ENCODE measurements at places on chromosomes 5 and 9. TPM values are rescaled to one million over a fixed set of nuclear protein-coding genes. Genes with fewer than 3 reads are reported as not detected.

DNA sequence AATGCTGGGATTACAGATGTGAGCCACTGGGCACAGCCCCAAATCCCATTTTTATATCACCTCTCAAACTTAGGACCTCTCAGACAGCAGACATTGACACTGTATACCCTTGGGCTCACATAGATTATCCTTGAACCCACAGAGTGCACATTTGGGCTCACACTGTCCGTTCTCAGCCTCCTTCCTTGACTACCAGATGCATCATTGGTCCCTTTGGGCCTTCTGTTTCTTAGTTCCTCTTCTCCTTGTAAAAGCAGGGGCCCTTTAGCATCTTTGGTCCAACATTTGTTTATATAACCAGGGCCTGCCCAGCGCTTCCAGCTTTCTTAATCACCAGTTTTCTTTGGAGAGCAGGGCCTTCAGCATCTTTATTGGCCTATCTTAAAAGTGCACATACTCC, 126.2 kb downstream of the SEC61B start:
- no peak for DNase-seq

The N4BP3 gene
- 0.23 TPM for total RNA-seq

- no peak for DNase-seq
Observed at GRCh38 chr5:42579320-42579719, 156.1 kb downstream of the GHR start.

GRCh38 chr9:82763656-82764055, 299.3 kb downstream of the RASEF start:
- DNase-seq, result no peak

GRCh38 chr9:18980189-18980588, 52.8 kb downstream of the SAXO1 start:
- DNase-seq, result no peak

- DNase-seq, result no peak
Observed at GRCh38 chr5:178751286-178751685, 20.8 kb upstream of the ZNF354A start.

The NR4A3 gene
- total RNA-seq, result 2.0 TPM

DNA sequence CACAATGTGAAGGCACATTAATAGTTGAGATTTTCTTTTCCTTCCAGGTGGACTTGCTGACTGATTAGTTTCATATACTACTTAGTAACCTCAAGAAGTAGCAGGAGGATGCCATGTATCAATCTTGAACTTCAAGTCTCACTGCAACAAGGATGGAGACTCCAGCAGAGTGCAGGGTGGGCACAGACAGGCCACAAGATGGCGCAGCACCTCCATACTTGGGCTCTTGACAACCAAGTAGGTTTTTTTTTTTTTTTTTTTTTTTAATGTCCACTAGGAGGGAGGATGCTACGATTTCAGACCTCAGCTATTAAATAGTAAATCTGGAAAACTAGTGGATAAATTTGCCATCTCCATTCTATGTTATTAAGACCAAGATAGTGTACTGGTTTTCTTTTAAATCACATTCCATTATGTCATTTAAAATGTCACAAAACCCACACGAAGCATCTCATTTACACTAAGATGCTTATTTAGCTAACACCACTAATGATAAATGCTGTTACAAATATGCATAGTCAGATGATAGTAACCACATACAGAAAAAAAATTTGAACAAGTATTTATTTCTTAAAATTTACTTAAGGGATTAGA, 58.6 kb downstream of the IL6ST start:
- peak; percentile 75 for DNase-seq

DNA sequence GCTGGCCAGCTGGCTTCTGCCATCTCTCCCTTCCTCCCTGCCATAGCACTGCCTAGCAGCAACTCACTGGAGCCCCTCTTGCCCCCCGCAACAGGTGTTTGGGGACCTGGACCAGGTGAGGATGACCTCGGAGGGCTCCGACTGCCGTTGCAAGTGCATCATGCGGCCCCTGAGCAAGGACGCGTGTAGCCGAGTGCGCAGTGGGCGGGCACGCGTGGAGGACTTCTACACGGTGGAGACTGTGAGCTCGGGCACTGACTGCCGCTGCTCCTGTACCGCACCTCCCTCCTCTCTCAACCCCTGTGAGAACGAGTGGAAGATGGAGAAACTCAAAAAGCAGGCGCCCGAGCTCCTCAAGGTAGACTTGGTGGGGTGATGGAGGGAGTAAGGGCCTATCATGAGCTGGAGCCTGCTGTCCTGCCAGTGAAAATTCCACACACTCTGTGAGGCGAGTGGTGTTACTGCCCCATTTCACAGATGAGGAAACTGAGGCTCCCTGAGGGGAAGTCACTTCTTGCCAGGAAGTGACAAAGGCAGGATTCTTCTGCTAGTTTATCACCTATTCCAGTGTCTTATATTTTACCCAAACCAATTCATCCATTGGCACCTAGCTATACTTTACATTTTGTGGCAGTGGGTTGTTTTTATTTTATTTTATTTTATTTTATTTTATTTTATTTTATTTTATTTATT, 10.1 kb downstream of the OLFML2A start:
- DNase-seq, result peak; percentile 41

GRCh38 chr5:125575891-125576505, 829.6 kb upstream of the ZNF608 start:
- no peak for DNase-seq

DNA sequence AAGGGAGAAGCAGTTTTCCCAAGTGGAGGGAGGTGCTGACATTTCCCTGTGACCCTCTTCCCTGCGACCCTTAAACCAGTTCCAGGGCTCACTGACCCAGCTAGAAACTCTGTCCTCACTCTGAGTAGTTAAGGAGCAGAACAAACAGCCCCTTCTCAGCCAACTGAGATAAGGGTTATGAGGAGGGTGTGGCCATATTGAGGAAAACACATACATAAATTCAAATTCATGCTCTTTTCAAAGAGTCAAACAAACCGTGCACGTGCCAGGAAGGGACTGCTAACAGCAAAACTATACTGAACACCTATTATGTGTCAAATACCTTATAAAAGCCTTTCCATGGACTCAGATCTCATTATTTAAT, 4.9 kb upstream of the AKNA start:
- DNase-seq, result no peak

GRCh38 chr5:160616712-160617497, 195.2 kb downstream of the PTTG1 start:
- no peak for DNase-seq

The PCDHGB4 gene
- total RNA-seq, result 2.0 TPM

DNA sequence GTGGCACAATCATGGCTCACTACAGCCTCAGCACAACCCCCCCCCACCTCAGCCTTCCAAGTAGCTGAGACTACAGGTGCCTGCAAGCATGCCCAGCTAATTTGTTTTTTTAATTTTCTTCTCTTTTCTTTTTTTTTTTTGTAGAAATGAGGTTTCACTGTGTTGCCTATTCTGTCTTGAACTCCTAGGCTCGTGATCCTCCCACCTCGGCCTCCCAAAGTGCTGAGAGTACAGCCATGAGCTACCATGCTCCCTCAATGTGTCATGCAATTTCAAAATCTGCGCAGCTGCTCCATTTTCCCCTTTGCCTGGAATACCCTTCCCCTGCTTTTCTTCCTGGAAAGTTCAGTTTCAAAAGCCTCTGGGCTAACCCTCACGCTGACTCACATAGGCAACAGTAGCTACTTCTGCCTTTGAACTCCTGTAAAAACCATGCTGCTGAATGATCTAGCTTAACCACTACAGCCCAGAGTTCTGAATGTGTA, 71.0 kb upstream of the IL7R start:
- no peak for DNase-seq

DNA sequence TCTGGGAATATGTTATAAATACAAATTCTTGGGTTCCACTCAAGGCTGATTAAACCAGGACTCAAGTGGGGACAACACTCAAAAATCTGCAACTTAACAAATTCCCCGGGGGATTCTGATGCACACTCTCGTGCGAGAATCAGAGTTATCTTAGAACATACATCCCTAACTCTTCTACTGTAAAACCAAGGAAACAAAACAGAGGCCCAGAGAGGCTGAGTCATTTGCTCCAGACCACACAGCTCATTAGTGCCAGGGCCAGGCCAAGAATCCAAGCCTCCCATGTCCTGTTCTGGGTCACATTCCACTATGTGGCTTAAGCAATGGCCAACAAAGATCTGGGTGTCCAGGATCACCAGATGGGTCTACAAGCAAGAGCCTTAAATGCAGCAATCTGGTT, 166.0 kb downstream of the ADAMTS12 start:
- no peak for DNase-seq

- DNase-seq, result no peak
Observed at GRCh38 chr9:101673642-101674041, 64.8 kb downstream of the GRIN3A start.

DNA sequence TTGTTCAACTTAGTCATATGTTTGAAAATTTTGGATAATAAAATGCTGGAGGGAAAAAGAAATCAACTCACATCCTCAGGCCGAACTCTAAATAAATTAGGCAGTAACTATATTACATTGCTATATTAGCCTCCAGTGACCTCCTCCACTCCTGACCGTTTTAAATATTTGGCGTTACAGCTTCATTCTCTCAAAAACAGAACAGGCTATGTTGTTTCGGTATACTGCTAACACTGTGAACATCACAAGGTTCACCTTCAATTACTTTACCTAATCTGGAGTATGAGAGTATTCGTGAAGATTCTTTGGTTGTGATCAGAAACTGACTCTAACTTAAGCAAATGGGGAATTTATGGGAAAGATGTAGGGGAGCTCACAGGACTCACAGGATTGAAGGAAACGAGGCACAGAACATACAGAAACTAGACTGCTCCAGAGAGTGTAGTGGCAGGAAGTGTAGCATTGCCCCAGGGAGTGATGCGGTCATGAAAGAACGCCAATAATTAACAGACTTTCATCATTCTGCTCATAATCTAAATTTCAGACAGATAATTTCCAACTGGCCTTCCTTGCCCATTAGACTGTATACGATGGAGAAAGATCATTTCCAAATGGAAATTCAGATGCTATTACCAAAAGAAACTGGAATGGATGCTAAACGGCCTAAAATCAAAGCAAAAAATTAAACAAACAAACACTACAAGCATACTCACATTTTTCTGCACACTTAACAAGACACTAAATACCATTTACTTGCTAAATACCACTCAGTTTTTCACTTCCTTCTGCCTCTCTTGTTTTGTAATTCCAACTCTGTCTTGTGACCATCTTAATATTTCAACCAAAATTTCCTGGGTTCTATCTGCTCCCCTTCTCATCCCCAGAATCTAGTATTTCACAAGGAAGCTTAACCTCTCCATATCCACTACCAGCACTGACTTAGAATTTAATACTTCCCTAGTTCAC, 110.1 kb upstream of the LPAR1 start:
- no peak for DNase-seq

DNA sequence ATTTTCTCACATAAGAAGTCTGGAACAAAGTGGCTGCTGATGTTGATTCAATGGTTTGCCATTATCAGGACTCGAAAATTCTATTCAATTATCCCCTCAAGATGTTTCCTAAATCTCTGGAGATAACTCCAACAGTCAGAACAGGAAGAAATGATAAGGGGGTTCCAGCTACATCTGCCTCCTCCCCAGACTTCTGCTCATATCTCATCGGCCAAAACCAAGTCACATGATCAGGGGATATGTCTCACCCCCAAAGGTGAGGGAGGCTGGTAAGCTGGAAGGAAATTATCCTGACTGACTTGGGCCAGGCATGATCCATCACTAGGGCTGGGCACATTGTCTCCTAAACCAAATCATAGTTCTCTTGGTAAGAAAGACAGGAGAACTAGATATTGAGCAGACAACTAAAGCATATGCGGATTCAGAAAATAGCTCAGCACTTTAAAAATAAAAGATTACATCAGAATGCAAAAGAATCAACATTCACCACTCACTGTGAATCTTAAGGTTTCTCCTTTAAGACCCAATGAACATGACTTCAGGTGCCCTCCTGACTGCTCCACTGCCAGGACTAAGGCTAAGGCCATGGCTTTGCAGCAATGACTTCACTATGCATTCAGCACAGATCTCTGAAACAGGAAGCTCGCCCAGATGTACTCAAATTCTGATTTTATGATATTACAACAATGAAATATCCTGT, 306.3 kb downstream of the ENC1 start:
- no peak for DNase-seq

- DNase-seq, result no peak
Observed at GRCh38 chr5:150461231-150461630, 11.7 kb upstream of the RPS14 start.

GRCh38 chr5:153998010-153998409, 40.7 kb downstream of the FAM114A2 start:
- no peak for DNase-seq

GRCh38 chr5:172048170-172048422, 41.7 kb upstream of the FBXW11 start:
- DNase-seq, result no peak

- DNase-seq, result no peak
Observed at GRCh38 chr9:6272229-6272598, 56.0 kb upstream of the TPD52L3 start.

DNA sequence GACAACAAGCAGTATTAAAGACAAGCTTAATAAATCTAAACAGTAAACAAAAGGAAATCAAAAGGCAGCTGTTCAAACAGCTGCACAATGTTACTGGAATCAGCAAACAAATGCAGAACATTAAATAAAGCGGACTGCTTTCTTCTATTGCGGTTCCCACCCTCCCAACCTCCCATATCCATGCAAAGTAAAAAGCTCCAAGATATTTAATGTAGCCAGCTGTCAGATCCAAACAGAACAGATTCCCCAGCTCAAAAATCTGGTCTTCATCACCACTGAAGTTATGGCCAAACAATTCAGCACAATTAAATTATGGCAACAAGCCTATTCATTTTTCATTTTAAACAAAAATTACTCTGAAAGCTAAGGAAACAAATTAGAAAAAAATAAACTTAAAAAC, 75.9 kb downstream of the SLC38A9 start:
- DNase-seq, result no peak

- no peak for DNase-seq
Observed at GRCh38 chr5:135073761-135074345, 39.8 kb upstream of the PITX1 start.

The KIAA0825 gene
- total RNA-seq, result 3.1 TPM

- no peak for DNase-seq
Observed at GRCh38 chr9:4923580-4924544, 61.2 kb upstream of the JAK2 start.

The FOXD4L4 gene
- not detected for total RNA-seq

DNA sequence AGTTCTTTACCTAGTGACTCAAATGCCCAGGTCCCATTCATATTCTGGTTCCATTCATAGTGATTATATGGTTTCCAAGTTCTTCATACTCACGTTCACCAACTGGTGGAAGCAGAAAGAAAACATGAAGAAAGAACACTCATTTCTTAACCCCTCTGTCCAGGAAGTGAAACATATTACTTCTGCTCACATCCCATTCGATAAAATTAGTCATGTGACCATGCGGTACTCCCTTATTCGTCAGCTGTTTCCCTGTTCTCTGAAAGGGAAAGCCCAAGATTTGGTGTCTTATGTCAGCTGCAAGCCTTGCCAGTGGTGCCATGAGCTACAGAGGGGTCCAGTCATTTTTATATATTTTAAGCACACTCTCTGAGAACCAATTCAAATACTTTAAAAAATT, 387.0 kb upstream of the DMAC1 start:
- no peak for DNase-seq

DNA sequence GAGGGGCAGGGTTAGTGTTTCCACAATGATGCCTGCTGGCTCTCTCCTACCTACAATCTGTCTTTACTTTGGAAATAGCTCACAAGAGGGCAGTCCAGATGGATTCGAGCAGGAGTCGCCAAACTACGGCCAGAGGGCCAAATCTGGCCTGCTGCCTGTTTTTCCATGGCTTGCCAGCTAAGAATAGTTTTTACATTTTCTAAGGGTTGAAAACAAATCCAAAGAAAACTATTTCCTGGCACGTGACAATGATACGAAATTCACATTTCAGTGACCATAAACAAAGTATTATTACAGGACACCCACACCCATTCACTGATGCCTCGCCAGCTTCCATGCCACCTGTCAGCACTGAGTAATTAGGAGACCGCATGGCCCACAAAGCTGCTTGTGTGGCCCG, 162.9 kb upstream of the WWC1 start:
- DNase-seq, result no peak

All from pancreas (tissue), 10 donors.